ENCODE measurements at places on chromosomes 7 and 10.

GRCh38 chr10:117541909-117542705 lies 439 bp upstream of the EMX2 start:
- DNase-seq: no peak

- DNase-seq: no peak
Measured at GRCh38 chr10:101932183-101932582, 88.6 kb upstream of the KCNIP2 start.

- no peak for DNase-seq
Measured at GRCh38 chr7:7510794-7511193, 24.9 kb downstream of the COL28A1 start.

GRCh38 chr7:149071641-149072437 lies 18.7 kb downstream of the ZNF786 start:
- DNase-seq: no peak

GRCh38 chr7:112052498-112052897 lies 153.7 kb downstream of the DOCK4 start:
- DNase-seq: no peak

DNA sequence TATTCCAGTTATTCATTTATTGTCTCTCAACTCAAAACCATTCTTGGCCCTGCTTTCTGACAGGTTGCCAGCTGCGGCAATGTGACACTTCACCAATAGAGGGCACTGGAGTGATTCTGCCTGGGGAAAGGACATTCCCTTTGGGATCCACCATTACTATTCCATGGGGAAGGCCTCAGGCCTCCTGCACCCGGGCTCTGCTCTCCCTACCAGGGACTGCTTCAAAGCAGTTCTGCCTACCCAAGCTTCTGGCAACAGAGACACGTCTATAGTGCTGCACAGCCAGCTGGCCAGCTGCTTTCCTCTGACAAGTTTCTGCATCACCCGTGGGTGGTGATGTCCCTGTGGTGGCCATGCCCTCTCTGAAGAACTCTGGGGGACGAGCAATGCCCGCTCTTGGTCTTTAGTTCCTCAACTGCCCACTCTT lies 163.8 kb downstream of the ELMO1 start:
- DNase-seq: no peak

DNA sequence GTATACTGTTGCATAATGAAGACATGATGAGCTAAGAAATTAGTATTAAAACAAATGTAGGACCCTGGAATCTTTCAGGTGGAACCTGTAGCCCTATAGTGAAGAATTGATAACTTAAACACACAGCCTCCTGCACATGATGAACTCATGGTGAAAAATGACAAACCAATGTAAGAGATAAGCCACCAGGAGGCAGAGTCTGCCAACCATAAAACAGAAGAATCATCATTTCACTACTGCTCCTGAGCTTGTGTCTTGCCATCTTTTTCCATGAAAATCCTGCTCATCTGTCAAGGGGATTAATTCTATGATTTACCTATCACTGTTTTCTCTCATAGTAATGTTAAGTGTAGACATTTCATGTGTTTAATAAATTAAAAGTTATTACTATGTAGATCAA lies 363.9 kb downstream of the MALRD1 start:
- no peak for DNase-seq

Measured in cortex of kidney (tissue), 1 donor.